ENCODE measurements at places on chromosomes 11 and 22. TPM values are rescaled to one million over a fixed set of nuclear protein-coding genes. Genes with fewer than 3 reads are reported as not detected.

CUL5 gene
- 61.3 TPM for total RNA-seq

TSPAN32 gene
- total RNA-seq, result 0.43 TPM

CTSF gene
- total RNA-seq, result 9.9 TPM

OAF gene
- total RNA-seq, result 29.0 TPM

OOSP4A gene
- not detected for total RNA-seq

TRIM51 gene
- not detected for total RNA-seq

C11orf86 gene
- total RNA-seq, result not detected

GRCh38 chr22:36585841-36586240 is 56.9 kb upstream of the EIF3D start:
- DNase-seq, result peak; percentile 5

GRCh38 chr11:118214210-118214914 is 10.4 kb downstream of the JAML start:
- no peak for DNase-seq

- peak; percentile 60 for DNase-seq
These were observed 75.6 kb downstream of the CLPB start for GRCh38 chr11:72358466-72359405.

DNA sequence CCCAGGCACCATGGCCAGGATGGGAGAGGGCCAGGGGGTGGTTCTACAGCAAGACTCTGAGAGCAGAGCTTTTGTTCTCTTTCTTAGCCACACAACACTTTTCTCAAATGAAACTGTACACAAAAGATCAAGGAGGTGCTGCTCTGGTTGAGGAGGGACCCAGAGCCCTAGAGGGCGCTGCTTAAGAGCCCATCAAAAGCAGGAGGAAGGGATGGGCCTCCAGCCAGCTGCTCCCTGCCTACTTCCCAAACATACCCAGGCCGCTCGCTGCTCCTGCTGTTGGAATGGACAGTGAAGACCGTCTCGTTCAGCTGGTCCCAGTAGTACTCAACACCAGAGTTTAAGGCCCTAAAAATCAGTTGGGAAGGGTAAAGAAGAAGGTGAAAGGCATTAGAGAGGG is 18.4 kb upstream of the CHRM4 start:
- DNase-seq, result peak; percentile 57

DNA sequence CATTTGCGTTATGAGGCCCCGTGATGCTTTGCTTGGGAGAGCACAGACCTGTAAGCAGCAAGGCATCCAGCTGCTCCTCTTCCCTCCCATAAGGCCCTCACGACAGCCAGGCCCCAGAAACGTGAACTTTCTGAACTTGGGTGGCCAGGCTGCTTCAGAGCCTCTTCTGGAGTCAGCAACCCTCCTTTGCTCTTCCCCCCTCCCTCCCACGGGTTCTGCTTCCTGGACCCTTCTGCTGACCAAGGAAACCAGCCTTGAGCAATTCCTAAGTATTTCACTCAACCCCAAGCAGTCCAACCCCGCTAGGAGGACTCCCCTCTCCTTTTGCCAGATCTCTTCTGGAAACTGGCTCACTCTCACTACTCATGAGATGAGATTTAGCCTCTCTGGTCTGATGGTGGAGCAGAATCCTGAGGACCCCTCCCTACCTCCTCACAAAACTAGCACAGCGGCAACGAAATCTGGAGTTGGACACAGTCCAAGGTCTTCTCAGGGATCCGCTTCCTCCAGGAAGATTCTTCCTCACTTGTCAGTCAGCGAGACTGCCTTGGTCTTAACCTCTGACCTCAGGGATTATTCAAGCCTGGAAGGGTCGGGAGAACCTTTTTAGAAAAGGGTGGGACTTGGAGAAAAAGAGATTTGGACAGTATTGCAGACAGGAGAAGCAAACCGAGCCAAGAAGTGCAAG is 86.2 kb downstream of the UBASH3B start:
- peak; percentile 90 for DNase-seq

- no peak for DNase-seq
These were observed 455.8 kb downstream of the LRRC4C start for GRCh38 chr11:41003339-41004282.

DNA sequence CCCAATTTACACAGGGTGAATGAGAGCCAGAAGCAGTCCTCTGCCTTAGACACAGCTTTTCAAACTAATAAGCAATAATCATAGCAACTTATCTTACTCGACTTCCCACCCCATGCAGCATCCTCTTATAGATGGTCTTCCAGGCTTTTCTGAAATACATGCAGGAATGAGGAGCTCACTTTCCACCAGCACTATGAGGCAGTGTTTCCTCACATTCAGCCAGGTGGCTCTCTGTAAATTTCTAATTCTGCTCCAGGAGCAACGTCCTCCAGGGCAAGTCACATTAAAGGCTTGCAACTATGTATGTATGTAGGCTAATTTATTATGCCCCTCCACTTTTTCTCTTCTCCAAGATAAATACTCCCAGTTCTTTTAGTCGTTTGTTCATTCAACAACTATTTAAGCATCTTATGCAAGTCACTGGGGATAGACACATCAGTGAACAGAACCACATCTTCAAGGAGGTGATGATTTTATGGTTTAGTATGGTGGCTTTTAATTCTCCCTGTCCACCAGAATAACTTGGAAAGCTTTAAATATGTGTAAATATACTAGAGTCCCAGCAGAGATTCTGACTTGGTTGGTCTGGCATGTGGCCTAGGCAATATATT is 59.9 kb downstream of the PAK1 start:
- DNase-seq, result no peak

- DNase-seq, result no peak
These were observed 26.6 kb downstream of the A4GALT start for GRCh38 chr22:42693763-42694683.

DNA sequence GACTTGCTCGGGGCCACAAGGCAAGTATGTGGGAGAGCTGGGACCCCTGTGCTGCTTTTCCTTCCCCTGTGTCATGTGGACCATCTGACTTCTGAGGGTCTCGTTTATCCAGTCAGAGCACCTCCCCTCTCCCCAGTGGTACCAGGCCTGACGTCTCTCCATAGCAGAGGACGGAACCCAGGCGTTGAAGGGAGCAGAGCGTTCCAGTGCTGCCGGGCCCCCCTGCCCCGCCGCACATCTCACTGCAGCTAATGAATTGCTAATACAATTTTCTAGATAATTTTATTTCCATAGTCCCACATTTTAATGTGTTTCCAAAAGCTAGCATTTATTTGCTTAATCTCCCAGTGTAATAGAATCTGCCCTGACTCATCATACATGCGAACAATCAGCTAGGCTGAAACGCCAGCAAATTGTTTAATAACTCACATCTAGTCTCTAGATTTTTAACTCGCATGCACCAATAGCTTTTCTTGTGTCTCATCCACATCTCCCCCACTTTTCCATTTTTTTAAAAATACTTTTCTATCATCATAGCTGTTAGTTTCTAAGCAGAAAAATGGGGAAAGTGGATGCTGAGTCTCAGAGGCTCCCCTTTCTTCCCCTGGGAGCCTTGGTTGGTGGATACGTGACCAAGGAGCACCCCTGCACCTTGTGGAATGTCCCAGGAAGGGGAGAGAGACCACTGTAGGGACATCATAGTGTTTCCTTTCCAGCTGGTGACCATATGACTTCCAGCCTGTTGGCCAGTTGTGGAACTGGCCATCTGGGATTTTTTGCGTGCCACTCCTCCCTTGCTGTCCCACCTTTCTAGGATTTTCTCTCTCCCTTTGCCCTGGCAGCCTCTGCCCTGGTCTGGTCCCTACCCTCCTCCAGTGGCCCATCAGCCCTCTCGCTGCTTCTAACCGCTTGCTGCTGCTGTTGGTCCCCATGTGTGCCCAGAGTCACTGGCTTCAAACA is 58.6 kb upstream of the NNMT start:
- no peak for DNase-seq

DNA sequence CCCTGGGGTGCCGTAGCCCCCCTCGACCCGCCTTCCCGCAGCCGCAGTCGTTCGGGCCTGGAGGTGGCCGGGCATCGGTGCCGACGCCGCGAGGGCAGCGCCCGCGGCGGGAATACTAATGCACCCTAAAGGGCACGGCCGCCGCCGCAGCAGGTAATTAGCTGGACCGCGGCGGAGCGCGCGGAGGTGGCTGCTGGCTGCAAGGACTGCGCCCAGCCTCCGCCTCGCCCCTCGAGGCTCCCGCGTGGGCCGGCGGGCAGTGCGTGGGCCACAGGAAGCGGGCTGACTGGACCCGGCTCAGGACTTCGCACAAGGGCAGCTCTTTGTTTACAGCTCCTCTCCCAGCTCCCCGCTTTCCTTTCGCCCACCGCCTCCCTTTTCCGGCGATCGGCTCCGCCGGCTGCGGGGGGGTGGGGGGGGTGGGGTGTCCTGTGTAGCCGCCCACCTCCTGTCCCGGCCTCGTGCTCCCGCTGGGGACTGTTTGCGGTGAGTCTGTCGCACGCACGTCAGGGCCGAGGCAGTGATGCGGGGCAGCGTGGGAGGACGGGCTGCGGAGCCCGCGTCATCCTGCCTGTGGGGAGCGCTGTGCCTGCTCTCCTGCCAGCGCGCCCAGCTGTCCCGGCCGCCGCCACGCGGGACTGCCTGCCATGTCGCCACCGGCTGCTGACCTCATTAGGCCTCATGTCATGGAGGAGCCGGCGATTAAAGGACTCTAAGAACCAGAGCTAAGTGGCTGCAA is 53.2 kb downstream of the GRIK4 start:
- DNase-seq, result peak; percentile 58

- no peak for DNase-seq
These were observed 158.3 kb upstream of the SNX19 start for GRCh38 chr11:131074573-131074972.

DNA sequence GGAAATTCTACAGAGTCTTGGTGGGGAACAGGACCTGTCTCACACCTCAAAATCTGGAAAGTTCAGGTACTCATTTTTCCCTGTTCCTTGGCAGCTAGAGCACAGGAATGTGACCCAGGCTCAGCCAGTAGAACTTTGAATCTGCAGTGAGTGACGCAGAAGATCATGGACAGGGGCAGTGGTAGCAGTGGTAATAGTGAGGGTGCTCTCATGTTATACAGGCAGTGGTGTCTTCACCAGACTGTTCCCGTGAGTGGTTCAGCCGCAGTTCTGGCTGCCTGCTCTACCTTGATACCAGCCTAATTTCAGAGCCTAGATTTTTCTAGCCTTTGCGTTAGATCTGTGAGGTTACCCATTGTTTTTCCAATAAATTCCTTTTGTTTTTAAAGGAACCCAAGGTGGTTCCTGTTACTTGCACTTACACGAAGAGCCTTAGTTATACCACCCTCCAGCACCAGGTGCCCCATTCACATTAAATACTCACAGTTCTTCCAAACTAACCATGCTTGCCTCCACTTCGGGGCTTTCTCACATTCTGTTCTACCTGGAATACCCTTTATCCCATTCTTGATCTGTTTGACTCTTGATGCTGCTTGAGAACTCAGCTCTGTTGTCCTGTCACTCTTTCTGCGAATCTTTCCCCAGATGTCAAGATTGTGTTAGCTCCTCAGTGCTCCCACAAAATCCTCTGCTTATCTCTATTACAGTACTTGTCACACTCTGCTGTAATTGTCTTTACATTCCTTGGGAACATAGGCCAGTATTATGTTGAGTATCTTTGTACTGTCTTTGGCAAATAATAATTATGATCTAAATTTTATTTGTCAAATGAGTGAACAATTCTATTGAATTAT is 47.8 kb downstream of the SWAP70 start:
- DNase-seq, result no peak

- peak; percentile 87 for DNase-seq
These were observed 59.4 kb downstream of the ACER3 start for GRCh38 chr11:76919887-76920746.

DNA sequence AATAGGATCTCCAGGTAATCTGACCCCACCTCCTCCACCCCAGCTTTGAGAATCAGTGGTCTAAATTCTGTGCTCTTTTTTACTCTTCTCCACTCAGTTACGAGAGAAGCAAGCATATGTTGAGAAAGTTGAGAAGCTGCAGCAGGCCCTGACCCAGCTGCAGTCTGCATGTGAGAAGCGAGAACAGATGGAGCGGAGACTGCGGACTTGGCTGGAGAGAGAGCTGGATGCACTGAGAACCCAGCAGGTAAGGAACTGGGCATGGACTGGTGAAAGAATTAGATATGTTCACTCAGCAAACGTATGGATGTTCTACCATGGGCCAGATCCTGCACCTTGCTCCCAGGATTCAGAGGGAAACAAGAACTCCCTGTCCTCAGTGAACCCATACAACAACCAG is 85.7 kb downstream of the AMOTL1 start:
- DNase-seq, result no peak

- peak; percentile 36 for DNase-seq
These were observed 550.9 kb upstream of the CCDC90B start for GRCh38 chr11:83836883-83837654.

DNA sequence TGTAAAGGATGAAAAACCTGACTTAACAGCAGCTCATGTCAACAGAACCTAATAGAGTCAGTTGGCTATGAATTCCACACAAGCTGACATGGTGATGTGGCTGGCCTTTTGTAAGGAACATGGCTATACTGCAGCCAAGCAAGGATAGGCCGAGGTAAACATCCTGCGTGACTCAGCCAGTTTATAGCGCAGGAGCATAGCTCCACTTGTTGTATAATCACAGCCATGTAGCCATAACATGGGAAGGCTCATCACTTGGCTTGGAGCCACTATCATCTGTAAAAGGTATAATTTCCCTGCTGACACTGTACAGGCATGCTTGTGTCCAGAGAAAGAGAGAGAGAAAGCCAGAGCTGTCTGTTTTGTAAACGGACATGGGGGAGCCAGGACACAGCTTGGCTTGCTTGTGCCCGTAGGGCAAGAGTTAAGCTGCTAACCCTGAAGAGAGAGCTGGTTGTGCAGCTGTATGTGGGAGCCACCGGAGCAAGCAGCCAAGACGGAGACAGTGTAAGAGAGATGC is 104.4 kb upstream of the PLET1 start:
- peak; percentile 99 for DNase-seq

DNA sequence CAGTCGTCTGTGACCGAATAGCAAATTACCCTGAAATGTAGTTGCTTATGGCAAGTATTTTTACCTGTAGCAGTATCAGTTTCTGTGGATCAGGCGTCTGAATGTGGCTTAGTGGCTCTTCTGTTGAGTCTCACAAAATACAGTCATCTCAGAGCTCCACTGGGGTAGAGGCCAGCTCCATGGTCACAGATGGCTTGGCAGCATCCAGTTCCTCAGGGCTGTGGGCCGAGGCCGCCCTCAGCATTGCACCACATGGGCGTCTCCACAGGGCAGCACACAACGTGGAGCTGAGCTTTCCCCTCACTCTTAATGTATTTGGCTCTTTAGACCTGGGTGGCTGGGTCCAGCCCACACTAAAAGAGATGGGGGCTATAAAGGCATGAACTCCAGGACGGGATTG is 57.8 kb downstream of the SBF1 start:
- DNase-seq, result no peak

- no peak for DNase-seq
These were observed 18.0 kb upstream of the CD3E start for GRCh38 chr11:118286545-118286944.

- no peak for DNase-seq
These were observed 98.0 kb downstream of the SHANK2 start for GRCh38 chr11:71154261-71154805.

- DNase-seq, result no peak
These were observed 46.2 kb downstream of the P4HA3 start for GRCh38 chr11:74265256-74265655.

All from fibroblast of villous mesenchyme (primary cell).